Hypothalamus (tissue), 51 donors: ENCODE measurements at places on chromosomes 13 and 19.

DNA sequence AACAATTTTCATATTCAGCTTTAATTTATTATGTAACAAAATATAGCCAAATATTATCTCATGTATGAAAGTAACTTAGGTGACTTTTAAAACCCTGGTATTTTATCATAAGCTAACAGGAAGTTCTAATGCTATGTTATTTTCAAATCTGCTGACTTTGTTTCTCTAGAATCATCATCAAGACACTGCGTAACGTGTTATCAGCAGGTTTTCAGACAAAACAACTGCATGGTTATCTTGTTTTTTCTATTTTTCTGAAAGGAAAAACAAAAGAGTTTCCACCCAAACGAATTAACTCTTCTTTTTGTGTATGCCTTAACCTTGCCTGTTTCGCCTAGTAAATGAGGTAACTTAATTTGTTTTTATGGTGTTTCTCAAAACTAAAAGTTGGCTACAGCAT, 156.3 kb downstream of the TBC1D4 start:
- DNase-seq: no peak

DNA sequence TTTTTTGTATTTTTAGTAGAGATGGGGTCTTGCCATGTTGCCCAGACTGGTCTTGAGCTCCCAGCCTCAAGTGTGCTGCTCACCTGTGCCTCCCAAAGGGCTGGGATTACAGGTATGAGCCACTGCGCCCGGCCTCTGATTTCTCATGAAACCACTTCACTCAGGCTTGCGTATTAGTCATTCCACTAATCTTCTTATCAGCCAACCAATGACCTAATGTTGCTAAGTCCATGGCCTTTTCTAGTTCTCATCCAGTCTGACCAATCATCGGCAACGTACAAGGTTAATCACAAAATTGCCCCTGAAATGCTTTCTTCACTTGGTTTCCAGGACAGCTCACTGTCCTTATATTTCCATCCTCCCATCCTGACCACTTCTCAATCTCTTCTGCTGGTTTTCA, 605.3 kb upstream of the SLC10A2 start:
- DNase-seq: no peak

DNA sequence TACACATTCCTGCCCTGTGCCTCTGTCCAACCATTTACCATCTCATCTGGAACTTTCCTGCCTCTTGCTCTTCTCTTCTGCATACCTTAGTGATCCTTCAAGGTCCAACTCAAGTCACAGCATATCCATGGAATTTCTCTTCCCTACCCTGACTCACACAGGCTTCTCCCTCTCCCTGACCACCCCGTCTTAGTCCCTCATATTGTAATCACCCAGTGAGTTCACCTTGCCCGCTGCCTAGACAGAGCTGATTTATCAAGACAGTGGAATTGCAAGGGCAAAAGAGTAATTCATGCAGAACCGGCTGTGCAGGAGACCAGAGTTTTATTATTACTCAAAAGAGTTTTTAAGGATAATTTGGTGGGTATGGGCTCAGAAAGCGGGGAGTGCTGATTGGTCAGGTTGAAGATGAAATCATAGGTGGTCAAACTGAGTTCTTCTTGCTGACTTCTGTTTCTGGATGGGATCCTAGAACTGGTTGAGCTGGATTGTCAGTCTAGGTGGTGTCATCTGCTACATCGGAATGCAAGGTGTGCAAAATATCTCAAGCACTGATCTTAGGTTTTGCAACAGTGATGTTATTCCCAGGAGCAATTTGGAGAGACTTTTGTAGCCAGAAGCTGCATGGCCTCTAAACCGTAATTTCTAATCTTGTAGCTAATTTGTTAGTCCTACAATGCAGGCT, 67.2 kb downstream of the HSPH1 start:
- no peak for DNase-seq

DNA sequence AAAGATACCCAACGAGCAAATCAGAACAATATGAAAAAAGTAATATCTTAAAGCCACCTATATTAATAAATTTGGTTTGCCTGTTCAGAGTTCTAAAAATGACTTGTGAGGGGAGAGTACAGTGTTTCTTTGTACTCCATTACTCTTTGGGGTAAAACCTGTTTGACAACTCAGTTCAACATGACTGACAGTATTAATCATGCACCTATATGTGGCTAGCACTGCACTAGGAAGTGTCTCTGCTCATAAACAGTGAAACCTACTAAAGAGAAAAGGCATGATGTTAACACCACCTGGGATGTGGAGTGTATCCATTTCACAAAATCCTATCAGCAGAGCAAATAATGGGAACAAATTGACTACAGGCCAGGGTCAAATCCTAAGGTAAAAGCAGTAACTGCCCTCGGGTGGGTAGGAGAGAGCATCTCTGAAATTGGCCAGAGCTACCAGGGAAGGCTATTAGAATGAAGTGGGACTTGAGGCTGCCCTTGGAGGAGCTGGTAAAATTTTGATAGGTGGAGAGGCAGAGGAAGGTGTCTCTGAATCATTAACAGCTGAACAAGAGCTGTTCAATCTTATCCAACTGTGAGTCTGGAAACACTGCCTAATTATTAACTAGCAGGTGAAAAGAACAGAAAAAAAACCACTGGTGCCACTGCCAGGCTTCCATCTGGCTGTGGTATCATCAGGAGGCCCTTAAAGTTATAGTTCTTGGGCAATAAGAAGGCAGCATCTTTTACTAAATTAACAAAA, 365.1 kb downstream of the DNAJC15 start:
- no peak for DNase-seq

GRCh38 chr13:100273552-100273951, 184.7 kb downstream of the PCCA start:
- DNase-seq: no peak

DNA sequence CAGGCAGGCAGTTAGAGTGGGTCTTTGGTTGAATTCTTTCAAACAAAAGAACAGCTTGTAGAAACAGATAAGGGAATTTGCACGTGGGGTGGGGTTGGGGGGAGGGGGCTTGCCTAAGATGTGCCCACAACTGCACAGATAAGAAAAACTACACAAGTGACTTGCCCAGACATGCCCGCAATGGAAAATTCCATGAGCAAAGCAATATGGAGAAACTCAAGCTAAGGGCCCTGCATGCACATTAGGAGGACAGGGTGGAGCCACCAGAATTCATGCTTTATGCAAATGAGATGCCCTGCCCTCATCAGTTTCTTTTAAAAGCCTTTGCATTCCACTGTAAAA, 755.6 kb upstream of the MIR17HG start:
- no peak for DNase-seq

DNA sequence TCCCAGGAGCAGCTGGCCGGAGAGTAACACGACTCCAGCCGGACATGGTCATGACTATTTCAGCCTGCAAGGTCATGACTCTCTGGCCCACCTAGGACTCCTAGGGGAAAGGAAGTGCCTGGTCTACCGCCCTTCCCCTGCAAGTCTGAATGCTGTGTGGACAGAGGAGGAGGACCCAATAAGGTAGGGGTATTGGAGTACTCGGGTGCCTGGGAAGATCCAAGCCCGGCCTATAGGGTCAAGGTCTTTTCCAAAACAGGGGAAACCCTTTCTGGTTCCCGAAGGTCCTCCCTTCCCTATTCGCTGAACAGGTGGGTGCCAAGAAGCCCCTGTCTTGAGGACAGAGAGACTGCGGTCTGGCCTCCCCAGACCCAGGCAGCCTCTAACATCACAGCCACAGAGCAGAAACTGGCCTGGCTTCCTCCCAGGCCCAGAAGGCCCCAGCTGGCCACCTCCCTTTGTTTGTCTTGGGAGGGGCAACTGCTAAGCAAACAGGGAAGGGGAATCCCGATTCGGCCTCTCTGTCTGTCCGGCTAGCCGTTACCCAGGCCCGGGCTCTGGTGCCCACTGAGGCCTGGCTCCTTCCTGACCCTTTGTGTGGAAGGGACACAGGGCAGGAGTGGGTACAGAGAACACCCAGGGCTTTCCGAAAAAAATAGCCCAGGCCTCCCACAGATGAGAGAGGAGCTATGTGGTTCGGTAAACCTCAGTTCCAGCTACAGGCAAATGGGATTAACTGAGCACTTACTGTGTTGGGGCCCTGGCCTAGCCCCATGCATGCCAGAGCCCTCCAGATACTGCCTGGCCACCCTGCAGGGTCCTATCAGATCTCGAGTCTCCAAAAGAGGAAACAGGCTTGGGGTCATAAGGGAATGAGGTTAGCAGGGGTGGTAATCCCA, 5.2 kb upstream of the GRAMD1A start:
- DNase-seq: no peak

- no peak for DNase-seq
Measured at GRCh38 chr13:57353831-57354230, 186.8 kb downstream of the PRR20E start.

GRCh38 chr13:95180513-95181245, 120.6 kb downstream of the ABCC4 start:
- DNase-seq: no peak

- no peak for DNase-seq
Measured at GRCh38 chr13:74115133-74115532, 19.1 kb downstream of the KLF12 start.

DNA sequence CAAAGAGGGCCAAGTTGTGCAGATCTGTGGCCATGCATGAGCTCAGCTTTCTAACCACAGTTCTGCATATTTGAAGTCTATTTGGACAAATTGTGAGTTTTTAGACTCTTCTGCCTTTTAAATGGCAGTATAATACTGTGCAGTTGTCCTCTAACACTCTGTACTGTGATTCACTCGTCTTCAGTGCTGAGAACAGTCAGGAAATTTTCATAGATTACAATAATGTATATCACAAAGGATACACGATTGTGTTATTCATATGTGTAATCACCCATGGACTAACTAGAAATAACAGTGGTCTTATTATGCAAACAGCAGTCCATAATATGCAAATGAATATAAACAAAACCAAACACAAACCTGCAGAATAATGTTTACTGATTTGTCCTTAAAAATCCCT, 259.1 kb downstream of the PCDH9 start:
- DNase-seq: no peak
